ENCODE measurements at places on chromosomes 1 and 21.

DNA sequence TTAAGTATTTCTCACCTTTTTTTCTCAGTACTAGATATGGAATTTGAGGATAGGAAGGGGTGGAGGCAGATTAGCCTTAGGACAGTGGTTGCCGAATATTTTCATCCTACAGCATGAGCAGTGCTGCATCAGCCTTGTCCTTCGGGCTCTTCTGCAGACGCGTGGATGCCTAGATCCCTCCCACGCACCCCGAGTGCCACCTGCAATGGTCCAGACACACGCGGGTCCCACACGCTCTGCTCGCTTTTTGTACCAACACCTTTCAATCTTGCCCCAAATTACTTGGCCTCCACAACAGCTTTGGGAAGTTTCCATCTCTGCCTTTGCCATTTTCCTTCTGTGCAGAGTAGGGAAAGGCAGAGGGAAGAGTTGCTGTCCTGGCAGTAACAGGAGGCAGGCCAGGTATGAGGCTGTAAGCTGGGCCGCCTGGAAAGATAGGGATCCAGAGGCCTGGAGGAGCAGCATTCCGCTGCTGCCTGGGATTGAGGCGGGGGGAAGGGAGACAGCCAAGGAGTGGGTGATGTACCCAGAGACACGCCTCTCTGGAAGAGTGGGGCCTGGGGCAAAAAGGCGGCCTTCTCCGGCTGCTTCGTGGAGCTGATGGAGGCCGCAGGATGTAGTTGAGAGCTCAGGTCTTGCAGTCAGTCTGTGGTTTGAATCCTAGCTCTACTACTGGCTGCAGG, 467.7 kb downstream of the KIF26B start:
- no peak for DNase-seq

- DNase-seq = no peak
Measured at GRCh38 chr1:44025816-44026215, 5.4 kb downstream of the SLC6A9 start.

DNA sequence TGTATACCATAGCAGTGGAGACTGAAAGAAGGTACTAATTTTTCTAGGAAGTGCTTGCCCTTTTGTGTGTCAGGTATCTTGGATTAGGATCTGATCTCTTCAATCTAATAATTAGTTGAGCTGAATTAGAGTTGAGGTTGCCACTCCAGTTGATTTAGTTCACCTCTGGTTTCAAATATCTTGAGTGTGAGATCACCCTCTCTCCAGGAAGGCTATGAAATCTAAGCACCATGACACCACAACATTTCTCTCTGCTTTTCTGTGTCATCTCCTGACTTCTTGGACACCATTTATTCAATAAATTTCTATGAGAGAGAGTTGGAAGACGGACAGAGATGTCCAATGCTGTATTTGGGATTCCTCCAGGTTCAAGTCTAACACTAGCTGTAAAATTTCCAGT, 212.8 kb downstream of the DYRK1A start:
- DNase-seq = no peak

DNA sequence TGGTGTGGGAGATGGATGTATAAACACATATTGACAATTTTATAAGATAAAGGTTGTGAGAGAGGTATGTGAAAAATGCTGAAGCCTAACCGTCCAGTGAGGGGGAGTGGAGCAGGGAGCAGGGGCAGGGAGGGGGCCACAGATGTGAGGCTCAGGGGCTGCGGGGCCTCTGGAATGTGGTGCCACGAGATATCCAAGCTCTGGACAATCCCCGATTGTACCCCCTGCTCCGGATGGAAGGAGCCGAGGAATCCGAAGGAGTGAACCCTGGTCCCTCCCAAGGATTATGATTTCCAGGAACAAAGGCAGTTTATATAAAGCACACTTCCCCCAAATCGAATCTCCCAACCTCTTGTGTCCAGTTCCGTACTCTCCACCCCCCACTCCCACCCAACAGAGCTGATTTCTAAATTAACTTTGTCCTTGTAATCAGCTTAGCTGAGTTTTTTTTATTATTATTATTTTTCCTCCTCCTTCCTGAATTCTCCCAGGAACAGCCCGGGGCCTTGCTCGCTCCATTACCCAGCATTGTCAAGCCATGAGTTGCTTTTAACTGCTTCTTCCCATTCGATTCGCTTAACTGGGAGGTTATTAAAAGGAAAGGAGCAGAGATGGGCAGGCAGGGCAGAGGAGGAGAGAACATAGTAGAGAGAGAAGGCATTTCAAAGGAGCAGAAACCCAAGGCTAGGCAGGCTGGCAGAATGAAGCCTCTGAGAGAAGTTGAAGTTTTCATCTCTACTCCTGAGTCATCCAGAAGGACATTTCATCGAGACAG, 9.4 kb downstream of the KIRREL1 start:
- no peak for DNase-seq

GRCh38 chr1:159669338-159669737, 45.1 kb downstream of the CRP start:
- DNase-seq = no peak

DNA sequence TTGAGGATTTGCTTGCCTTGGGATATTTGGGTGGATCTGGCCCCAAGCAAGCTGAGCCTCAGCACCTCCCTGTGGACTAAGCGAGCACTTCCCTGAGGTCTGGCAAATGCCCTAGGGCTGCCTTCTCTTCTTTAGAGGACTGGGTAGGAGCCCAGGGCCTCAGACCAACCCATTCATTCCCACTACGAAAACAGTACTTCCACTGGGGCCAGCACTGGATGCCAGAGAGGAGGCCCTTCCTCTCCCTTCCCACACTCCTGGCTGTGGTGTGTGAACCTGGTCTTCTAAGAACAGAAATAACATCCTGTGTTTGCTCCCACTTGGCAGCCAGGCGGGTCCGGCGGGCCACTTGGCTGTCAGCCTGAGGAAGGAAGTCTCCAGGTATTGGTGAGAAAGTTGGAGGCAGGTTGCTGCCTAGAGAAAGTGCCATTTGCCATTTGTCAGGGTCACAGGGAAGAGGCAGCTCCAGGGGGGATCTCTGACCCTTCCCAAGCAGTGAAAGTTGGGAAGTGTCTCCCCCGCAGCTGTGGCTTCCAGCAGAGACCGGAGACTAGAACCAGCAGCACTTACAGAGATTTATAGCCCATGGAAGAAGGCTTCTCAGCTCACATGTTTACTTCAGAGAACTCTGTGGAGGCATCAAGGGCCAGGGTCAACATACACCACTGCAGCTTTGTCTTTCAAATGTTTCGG, 323.5 kb downstream of the SIPA1L2 start:
- DNase-seq = no peak

- no peak for DNase-seq
Measured at GRCh38 chr1:155191904-155192303, 15.8 kb downstream of the THBS3 start.

GRCh38 chr1:233668725-233669294, 54.9 kb downstream of the KCNK1 start:
- DNase-seq = no peak
